ENCODE measurements at places on chromosomes 7 and 10. TPM values are rescaled to one million over a fixed set of nuclear protein-coding genes. Genes with fewer than 3 reads are reported as not detected.
A peak's percentile ranks its signal among the peaks of the same experiment; 100 is the strongest.

OPN1SW gene
- not detected for total RNA-seq

PIP gene
- total RNA-seq = not detected

SLC26A5 gene
- total RNA-seq = 0.52 TPM

NPY gene
- total RNA-seq = not detected

SNX8 gene
- 178 TPM for total RNA-seq

DNA sequence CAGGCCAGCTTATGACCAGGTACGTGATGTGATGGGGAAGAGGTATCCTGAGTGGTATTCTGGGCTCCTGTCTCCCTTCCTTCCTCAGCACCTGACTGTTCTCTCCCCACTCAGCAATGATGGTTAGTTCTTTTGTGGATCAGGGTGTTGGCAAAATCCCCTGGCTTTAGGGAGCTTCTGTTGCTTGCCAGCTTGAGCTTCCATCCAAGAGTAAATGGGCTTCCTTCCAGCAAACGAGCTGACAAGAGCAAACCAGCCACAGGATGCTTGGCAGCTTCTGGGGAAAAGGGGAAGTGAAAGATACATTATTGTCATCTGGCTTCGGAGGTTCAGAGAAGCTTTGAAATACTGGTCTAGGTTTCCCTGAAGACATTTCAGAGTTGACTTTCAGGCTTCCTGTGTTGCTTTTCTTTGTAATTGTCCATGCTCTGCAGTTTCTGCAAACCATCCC lies 5.2 kb downstream of the DUSP5 start:
- H3K36me3 ChIP-seq = peaks cover 22% of the 10 kb centered on the region
- peak overlapping the region; percentile 80 for H3K27ac ChIP-seq
- DNase-seq = no peak
- H3K27me3 ChIP-seq = no peaks in the 10 kb centered on the region

- no peaks in the 10 kb centered on the region for H3K4me1 ChIP-seq
- H3K36me3 ChIP-seq = no peaks in the 10 kb centered on the region
- H3K4me3 ChIP-seq = no peak overlapping the region
- no peak overlapping the region for H3K27ac ChIP-seq
- H3K27me3 ChIP-seq = no peaks in the 10 kb centered on the region
- no peak for DNase-seq
These were observed 270.4 kb downstream of the RELN start for GRCh38 chr7:103719070-103719469.

GRCh38 chr10:24711465-24711864 lies 12.2 kb downstream of the ARHGAP21 start:
- no peaks in the 10 kb centered on the region for H3K36me3 ChIP-seq
- no peak for DNase-seq
- H3K4me1 ChIP-seq = no peaks in the 10 kb centered on the region
- no peak overlapping the region for H3K4me3 ChIP-seq

DNA sequence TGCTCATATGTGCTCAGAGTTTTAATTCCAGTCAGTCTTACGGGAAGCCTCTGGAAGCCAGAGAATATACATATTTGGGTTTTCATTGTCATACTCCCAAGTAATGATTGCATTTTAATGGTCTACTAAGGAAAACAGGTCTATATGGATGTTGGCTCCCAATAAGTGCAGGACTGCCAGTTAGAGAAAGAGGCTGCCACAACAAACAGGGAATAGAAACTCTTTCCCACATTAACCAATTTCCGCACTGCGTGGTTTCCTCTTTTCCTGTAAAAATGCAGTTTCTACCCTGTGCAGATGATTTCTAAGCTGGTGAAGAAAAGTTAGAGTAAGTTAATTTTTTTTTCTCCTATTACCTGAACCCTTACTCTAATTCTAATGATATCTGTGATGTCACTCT lies 78.2 kb downstream of the CCSER2 start:
- H3K4me3 ChIP-seq = no peak overlapping the region
- peaks cover 17% of the 10 kb centered on the region for H3K36me3 ChIP-seq
- H3K27me3 ChIP-seq = no peaks in the 10 kb centered on the region
- H3K4me1 ChIP-seq = no peaks in the 10 kb centered on the region

GRCh38 chr7:159226011-159226702 lies 81.5 kb upstream of the VIPR2 start:
- no peak overlapping the region for H3K4me3 ChIP-seq
- DNase-seq = no peak
- H3K27ac ChIP-seq = no peak overlapping the region
- H3K36me3 ChIP-seq = no peaks in the 10 kb centered on the region

GRCh38 chr10:1184541-1185430 lies 128.6 kb downstream of the WDR37 start:
- H3K27ac ChIP-seq = no peak overlapping the region
- H3K27me3 ChIP-seq = no peaks in the 10 kb centered on the region
- H3K36me3 ChIP-seq = no peaks in the 10 kb centered on the region
- H3K4me1 ChIP-seq = no peaks in the 10 kb centered on the region
- peak; percentile 69 for DNase-seq
- H3K4me3 ChIP-seq = no peak overlapping the region

- no peak for DNase-seq
- H3K27me3 ChIP-seq = no peaks in the 10 kb centered on the region
- no peak overlapping the region for H3K4me3 ChIP-seq
- H3K4me1 ChIP-seq = no peaks in the 10 kb centered on the region
- H3K27ac ChIP-seq = no peak overlapping the region
- H3K36me3 ChIP-seq = no peaks in the 10 kb centered on the region
These were observed 419.9 kb upstream of the PCDH15 start for GRCh38 chr10:55220975-55221374.

- no peaks in the 10 kb centered on the region for H3K27me3 ChIP-seq
- H3K4me1 ChIP-seq = no peaks in the 10 kb centered on the region
- no peak overlapping the region for H3K27ac ChIP-seq
- no peak overlapping the region for H3K4me3 ChIP-seq
- DNase-seq = no peak
- no peaks in the 10 kb centered on the region for H3K36me3 ChIP-seq
These were observed 131.9 kb downstream of the KIAA1217 start for GRCh38 chr10:24340883-24341282.

DNA sequence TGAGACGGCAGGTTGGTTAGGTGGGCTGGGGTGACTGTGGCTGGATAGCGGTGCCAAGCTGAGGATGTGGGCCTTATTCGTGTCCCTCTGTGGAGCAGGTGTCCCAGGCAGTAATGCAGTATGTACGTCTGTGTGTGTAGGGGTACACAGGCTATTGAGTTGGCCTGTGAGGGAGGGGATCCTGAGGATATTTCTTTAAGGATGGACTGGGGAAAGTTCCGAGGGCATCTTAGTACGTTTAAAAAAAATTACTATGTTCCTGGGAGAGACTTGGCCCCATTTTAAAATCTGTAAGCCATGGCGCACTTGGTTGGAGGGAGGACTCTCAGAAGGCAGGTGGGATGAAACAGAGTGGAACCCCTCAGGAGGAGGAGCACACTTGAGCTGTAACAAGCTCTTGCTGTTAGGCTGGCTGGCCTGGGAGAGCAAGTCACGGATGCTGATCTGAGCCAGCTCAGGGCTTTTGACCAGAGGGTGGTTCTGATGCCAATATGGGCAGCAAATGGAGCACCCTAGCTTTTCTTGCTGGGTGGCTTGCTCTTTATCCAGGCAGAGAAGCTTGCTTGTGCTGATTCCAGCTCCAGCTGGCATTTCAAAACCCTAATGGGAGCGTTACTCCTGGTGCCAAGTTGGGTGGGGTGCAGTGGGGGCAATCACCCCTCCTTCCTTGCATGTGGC lies 765 bp downstream of the WBP1L start:
- H3K27me3 ChIP-seq = no peaks in the 10 kb centered on the region
- H3K36me3 ChIP-seq = peaks cover 5% of the 10 kb centered on the region
- DNase-seq = no peak
- peak overlapping the region; percentile 99 for H3K4me3 ChIP-seq
- peak overlapping the region; percentile 89 for H3K27ac ChIP-seq

GRCh38 chr7:22549667-22550513 lies 49.9 kb upstream of the STEAP1B start:
- DNase-seq = peak; percentile 88
- peaks cover 10% of the 10 kb centered on the region for H3K27me3 ChIP-seq
- no peaks in the 10 kb centered on the region for H3K4me1 ChIP-seq
- no peak overlapping the region for H3K27ac ChIP-seq
- H3K36me3 ChIP-seq = no peaks in the 10 kb centered on the region

DNA sequence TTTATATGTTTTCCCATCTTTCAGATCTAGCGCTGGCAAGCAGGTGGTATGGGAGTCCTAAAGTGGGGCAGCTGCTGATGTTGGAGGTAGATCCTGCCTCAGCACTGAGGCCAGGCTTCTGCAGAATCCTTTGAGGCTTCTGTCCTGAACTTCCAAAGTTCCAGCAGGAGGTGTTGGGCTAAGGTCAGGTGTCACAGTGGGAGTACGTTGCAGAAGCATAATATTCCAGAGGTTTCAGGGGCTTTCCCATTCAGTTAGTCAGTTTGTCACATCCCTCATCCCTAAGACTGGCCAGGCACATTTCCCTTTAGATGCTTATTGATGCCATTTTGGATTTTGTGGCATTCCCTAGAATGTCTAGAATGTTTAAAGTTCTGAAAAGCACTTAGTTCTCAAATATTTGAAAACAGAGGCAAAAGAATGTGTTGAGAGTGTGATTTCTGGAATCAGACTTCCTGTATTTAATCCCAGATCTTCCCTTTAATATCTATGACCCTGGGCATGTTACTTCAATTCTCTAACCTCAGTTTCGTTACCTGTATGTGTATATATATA lies 319.1 kb upstream of the PHYHIPL start:
- H3K4me1 ChIP-seq = no peaks in the 10 kb centered on the region
- peak overlapping the region; percentile 34 for H3K27ac ChIP-seq
- no peaks in the 10 kb centered on the region for H3K36me3 ChIP-seq
- H3K4me3 ChIP-seq = no peak overlapping the region
- no peaks in the 10 kb centered on the region for H3K27me3 ChIP-seq
- no peak for DNase-seq

All from spleen (tissue), 13 donors.